ENCODE measurements at places on chromosomes 4 and X.

DNA sequence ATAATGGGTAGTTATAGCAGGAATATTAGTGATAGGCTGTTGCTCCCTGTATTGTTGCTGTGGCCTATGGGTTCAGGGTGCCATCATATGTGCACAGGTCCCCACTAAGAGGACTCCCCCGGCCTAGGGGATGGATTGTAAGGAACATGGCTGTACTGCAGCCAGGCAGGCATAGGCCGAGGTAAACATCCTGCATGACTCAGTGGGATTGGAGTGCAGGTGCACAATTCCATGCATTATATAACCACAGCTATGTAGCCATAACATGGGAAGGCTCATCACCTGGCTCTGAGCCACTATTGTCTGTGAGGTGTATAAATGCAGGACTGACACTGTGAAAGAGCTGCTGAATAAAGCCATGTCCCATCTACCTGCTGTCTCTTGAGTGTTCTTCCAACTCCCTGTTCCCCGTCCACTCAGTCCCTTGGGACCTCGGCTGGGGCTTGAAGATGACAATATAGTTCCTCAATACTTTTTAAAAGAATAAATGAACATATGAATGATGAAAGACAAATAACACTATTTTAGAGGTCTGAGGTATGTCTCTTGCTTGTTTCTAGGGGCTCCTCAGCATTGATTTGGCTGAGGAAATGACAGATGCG lies 425.2 kb downstream of the IDS start:
- no peak for DNase-seq

- DNase-seq = no peak
These were observed 190.3 kb upstream of the FAM241A start for GRCh38 chr4:111955001-111955400.

- DNase-seq = no peak
These were observed 86.3 kb upstream of the MAML3 start for GRCh38 chr4:140240237-140240636.

- DNase-seq = peak; percentile 94
These were observed 49.9 kb downstream of the ELF4 start for GRCh38 chrX:130060122-130061069.

DNA sequence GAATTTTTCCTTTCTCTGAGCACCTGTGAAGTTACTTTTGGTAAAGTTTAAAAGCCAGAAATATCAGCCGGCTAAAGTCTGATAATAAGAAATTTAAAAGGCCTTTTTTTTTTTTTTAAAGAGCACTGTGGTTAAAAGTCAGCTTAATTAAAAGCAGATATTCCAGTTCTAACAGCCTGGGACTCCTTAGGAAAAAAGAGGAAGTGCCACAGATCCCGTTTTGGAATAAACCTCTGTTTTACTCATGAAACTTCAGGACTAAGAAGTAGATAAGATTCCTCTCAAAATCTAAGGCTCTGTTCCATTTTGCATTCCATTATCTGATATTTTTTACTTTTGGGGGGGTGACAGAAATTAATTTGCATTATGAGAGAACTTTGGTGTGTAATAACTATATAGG lies 37.8 kb downstream of the ABCB7 start:
- DNase-seq = no peak

GRCh38 chrX:100636321-100636991 lies at the start of gene TSPAN6:
Gene TSPAN6, minus strand, starts transcription at chrX:100636806. Its CDS starts 112 bp downstream, at chrX:100636694.
- DNase-seq = peak; percentile 85

DNA sequence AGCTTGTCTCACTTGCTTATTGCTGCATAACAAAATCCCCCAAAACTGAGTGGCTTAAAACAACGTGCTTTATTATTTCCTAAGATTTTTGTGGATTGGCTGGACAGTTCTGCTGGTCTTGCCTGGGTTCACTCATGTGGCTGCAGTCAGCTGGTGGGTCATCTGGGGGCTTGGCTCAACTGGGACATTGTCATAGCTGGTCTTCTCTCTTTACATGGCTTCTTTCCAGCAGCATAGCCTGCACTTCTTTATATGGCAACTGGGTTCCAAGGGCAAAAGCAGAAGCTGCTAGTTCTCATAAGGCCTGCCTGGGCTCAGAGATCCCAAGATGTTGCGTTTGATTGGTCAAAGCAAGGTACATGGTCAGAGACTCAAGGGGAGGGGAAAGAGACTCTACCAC lies 33.7 kb upstream of the STAG2 start:
- DNase-seq = no peak

Data from D341Med (cell line).